ENCODE measurements at places on chromosomes 12 and 14.
A peak's percentile ranks its signal among the peaks of the same experiment; 100 is the strongest.

DNA sequence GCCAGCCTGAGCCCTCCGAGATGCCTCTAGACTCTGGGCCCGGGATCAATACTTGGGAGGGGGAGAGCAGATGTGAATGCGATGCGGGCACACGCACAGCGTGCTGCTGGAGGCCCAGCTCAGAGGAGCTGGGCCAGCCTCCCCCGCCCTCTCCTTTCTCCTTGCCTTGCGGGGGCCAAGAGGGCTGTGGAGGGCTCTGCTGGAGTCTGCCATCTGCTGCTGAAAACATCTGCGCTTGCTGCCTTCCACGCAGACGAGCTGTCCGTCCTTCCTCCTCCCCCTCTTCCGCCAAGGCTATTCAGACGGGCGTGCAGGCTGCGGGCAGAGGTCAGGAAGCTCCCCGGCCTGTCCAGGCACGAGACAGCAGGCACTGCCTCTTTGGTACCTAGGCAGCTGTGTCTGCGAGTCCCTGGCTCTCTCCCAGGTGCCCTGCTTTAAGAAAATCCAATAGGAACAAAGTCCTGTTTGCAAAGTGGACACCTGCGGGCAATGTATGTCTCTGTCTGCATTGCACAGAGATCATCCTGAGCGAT lies 75.2 kb downstream of the SPRING1 start:
- DNase-seq = no peak

DNA sequence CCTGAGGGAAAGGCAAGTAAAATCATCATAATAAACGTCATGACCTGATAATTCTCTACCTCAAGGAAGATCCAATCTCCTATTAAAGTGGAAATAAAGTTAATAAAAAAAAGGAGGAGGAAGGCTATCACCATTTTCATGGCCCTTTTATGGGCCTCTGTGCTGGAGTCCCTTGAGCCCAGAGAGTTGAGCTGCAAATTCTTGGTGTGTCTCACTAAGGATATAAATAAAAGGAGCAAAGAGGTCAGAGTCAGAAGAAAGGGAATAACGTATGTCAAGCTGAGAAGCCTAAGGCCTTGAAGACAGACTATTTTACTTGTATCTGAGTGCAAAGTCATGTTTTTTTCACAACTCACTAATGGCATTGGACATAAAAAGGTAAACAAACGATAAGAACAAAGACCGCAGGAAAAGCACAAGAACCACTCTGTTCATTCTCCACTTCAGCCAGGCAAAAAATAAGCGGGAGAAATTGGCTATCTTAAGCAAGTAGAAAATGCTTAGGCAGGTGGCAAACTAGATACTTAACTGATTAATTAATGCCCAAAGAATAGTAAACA lies 12.0 kb upstream of the SMIM10L1 start:
- DNase-seq = no peak

- DNase-seq = no peak
Measured at GRCh38 chr14:78829274-78829673, 659.1 kb downstream of the NRXN3 start.

GRCh38 chr12:109202770-109203169 lies 86.4 kb downstream of the ACACB start:
- no peak for DNase-seq

DNA sequence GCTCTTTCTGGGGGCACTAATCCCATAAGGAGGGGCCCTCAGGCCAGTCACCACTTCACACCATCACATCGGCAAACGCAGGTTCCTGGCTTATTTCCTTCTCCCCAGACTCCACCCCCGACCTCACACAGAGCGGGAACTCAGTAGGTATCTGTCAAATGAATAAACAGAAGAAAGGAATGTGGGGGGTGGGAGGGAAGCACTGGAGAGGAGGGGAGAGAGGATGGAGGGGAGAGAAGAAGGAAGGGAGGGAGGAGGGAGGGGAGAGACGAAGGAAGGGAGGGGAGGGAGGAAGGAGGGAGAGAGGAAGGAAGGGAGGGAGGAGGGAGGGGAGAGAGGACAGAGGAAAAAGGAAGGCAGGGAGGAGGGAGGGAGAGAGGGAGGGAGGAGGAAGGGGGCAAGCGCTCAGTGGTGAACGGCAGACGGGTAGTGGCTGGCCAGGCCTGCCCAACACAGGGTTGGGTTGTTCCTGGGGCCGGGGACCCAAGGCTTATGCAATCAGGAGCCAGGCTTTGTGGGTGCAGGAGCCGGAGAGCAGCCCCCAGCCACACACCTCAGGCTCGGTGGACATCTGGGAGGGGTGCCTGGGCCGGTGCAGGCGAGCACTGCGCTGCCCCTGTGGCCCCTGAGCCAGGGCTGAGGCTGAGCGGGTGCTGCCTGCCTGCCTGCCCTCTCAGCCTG lies 52.6 kb upstream of the FBRSL1 start:
- DNase-seq = no peak

DNA sequence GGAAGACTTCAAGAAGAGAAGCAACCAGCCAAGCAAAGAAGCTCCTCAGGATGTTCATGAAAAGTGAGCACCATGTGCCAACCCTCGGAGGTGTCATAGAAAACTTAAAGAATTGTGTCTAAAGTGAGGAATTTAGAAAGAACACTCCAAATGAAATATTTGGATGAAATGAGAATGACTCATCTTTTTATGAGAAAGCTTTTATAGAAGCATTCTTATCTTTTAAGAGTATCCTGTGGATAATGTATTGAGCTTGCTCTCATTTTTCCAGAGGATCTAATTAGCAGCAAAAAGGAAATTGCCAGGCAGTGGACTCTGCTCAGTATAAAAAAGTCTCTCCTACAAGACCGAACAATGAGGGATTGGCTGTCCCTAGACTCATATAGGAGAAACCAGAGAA lies 454.9 kb downstream of the LRIG3 start:
- DNase-seq = no peak

- DNase-seq = peak; percentile 61
Measured at GRCh38 chr14:90140956-90141316, 79.1 kb downstream of the KCNK13 start.

DNA sequence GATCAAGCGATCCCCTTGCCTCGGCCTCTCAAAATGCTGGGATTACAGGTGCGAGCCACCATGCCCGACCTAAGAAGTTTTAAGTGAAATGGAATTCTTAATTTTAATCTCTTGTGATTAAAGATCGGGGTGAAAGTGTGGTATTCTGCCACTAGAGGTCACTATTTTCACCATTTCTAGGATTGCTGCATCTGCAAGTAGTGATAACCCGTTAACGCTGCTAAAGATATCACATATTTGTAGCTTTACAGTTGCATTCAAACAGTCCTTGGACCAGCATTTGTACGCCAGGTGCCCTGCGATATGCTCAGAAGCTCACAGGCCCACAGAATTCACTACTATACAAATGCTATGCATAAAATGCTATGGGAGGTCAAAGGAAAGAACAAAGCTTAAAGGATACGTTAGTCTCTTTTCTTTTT lies 19.3 kb downstream of the CCDC62 start:
- DNase-seq = peak; percentile 75

DNA sequence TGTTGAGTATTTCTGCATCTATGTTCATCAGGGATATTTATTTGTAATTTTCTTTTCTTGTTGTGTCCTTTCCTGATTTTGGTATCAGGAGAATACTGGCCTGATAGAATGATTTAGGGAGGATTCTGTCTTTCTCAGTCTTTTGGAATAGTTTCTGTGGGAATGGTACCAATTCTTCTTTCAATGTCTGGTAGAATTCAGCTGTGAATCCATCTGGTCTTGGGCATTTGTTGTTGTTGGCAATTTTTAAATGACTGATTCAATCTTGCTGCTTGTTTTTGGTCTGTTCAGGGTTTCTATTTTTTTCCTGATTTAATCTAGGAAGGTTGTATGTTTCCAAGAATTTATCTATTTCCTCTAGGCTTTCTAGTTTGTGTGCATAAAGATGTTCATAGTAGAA lies 170.9 kb upstream of the PDE3A start:
- DNase-seq = peak; percentile 54

- DNase-seq = peak; percentile 89
Measured at GRCh38 chr14:24296341-24297157, 3.0 kb downstream of the DHRS1 start.

GRCh38 chr14:103103461-103104388 lies 9.2 kb downstream of the EXOC3L4 start:
- DNase-seq = no peak

DNA sequence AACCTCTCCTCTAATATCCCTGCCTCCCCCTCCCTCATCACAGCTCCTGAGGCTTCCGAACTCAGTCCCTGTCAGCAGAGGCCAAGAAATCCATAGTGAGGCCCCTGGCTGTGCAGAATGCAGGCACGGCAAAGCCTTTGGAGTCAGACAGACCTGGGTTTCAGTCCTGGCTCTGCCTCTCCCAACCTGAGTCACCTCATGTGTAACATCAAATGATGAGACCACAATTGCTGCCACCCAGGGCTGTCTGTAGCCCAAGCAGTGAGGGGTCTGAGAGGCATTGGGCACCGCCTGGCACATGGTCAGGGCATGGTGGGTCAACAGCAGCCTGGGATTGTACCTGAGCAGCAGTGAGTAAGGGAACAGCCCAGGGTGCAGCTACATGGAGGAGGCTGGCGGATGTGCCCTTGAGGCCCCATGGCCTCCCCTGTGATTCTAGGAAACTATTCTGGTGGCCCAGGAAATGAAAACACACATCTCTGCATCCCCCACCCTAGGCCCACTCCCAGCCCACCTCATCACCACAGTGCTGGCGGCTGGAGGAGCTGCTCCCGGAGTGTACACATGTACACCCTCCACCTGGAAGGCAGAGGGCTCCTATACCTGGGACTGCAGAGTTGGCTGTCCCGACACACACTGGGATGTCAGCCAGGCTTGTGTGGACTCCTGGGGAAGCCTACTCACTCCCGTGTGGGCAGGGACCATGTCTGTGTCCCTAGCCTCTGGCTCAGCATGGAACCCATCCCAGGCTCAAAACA lies 7.7 kb downstream of the ANKRD33 start:
- DNase-seq = no peak

- no peak for DNase-seq
Measured at GRCh38 chr14:65840118-65840751, 427.7 kb downstream of the FUT8 start.

GRCh38 chr14:104145826-104146601 lies 7.6 kb downstream of the KIF26A start:
- DNase-seq = no peak

- no peak for DNase-seq
Measured at GRCh38 chr12:78406828-78407227, 457.7 kb upstream of the SYT1 start.

- DNase-seq = peak; percentile 50
Measured at GRCh38 chr14:25396128-25396527, 346.2 kb upstream of the STXBP6 start.

DNA sequence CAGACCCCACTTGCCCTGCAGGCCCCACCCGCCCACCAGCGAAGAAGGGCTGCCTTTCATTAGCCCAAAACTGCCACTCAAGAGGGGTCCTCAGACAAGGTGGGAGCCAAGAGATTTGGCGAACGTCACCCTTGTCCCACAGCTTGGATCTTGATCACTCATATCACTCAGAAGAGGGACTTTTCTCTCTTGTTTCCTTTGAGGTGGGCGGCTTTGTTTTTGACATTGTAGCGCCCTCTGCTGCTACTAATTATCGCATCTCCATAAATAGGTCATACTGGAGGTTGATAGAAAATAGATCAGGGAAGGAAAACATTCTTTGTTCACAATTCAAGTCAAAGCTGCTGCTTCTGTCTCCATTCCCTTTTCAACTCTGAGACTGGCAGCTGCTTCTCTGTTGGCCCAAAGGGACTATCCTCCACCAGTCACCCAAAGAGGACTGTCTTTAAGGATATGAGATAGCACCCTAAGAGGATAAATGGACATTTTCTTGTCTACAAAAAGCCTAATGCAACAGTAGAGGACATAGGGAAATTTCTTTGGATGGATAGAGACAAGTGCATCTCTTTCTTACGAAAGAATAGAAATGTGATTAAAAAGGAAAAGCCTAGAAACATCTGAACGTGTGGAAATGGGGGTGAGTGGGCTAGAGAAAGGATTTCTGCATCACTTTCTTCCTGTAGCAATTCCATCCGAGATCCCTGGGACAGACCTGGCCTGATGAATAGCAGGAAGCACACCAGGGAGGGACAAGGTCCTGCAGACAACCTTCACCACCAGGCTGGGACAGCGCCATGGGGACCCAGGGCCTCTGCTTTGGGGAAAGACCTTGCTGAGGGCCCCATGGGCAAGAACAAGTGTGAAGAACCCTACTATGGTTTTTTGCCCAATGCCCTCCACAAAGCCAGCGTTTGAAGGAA lies 115.8 kb downstream of the DAD1 start:
- DNase-seq = peak; percentile 72

- peak; percentile 45 for DNase-seq
Measured at GRCh38 chr12:89439941-89440340, 84.7 kb downstream of the GALNT4 start.

- DNase-seq = no peak
Measured at GRCh38 chr12:95384785-95385184, 89.2 kb upstream of the METAP2 start.

GRCh38 chr14:82420871-82421270 lies 887.2 kb upstream of the SEL1L start:
- no peak for DNase-seq

DNA sequence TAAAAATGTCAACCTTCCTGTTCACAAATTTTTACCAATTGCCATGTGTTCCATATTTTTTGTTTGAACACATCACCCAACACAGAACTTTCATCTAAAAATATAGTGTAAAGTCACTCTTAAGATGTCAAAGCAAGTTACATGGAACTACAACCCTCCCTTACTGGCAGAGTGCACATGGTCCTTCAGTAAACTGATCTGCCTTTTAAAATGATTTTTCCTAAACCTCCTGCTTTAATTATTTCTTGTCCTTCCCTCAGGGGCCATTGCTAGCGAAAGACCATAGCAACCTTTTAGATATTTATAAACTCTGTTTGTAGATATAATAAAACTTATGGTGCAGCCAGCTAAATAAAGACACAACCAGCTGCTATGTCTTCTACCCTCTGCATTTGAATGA lies 255.2 kb upstream of the FAR2 start:
- no peak for DNase-seq

- no peak for DNase-seq
Measured at GRCh38 chr14:75461755-75462349, 34.0 kb downstream of the JDP2 start.

DNA sequence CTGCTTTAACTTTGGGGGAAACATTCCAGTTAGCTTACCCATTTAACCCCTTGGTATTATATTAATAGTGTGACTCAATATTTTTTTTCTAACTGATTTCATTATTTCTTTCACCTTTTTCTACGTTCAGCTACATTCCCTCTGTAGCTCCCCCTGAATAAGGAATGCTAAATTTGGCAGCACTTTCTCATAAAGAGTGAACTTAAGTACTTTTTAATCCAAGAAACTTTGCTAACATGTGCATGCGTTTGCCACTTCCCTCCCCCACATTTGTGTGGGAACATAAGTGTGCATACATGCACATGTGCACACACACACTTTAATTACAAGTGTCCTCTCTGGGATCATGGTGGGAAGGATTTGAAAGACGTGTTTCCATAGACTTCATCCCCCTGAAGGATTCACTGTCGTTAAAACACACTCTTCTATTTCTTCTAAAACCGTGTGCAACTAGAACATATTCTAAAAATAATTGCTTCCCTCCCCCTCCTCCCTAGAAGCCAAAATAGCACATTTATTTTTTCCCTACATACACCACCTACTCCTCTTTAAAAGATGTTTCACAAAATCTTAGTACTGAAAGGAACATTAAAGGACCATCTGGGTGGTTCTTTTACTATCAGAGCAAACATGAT lies 142.6 kb downstream of the PPM1H start:
- DNase-seq = no peak

- no peak for DNase-seq
Measured at GRCh38 chr14:103736546-103737431, 21.2 kb downstream of the ZFYVE21 start.

Data from endothelial cell of umbilical vein (primary cell).